ENCODE measurements at places on chromosomes 16 and 17. TPM values are rescaled to one million over a fixed set of nuclear protein-coding genes. Genes with fewer than 3 reads are reported as not detected.

The PPL gene
- total RNA-seq: 3.2 TPM

The LCAT gene
- 2.8 TPM for total RNA-seq

The NCBP3 gene
- 14.8 TPM for total RNA-seq

The PNMT gene
- total RNA-seq: 1.2 TPM

The KCNJ18 gene
- not detected for total RNA-seq

The TEX19 gene
- total RNA-seq: not detected

The LPO gene
- total RNA-seq: under 0.01 TPM

The HOXB5 gene
- total RNA-seq: under 0.01 TPM

The TLCD2 gene
- total RNA-seq: 3.4 TPM

The KRT16 gene
- total RNA-seq: not detected

The NPIPA3 gene
- total RNA-seq: 0.11 TPM

The SLC35G6 gene
- not detected for total RNA-seq

The CETP gene
- total RNA-seq: 41.9 TPM

The TBC1D3I gene
- not detected for total RNA-seq

The ATMIN gene
- 33.8 TPM for total RNA-seq

The ANKRD40CL gene
- not detected for total RNA-seq

The CIAO3 gene
- 30.9 TPM for total RNA-seq

The CLDN6 gene
- not detected for total RNA-seq

The SLC52A1 gene
- under 0.01 TPM for total RNA-seq

The ACSM3 gene
- not detected for total RNA-seq

The SLC13A2 gene
- total RNA-seq: not detected

The ZPBP2 gene
- not detected for total RNA-seq

The SGCA gene
- not detected for total RNA-seq

The DPEP1 gene
- total RNA-seq: 0.34 TPM

The TBC1D26 gene
- not detected for total RNA-seq

The RHOT1 gene
- 27.6 TPM for total RNA-seq

The TMEM238L gene
- not detected for total RNA-seq

The NCOR1 gene
- total RNA-seq: 95.4 TPM

The SBK1 gene
- total RNA-seq: under 0.01 TPM

The SLC6A2 gene
- 0.11 TPM for total RNA-seq

The TRAP1 gene
- total RNA-seq: 66.7 TPM

The TBC1D3 gene
- total RNA-seq: not detected

The C16orf89 gene
- total RNA-seq: not detected

The C1QTNF1 gene
- 10.5 TPM for total RNA-seq

The CCL8 gene
- total RNA-seq: not detected

The SDR42E2 gene
- total RNA-seq: 0.43 TPM

The FBXO39 gene
- 24.9 TPM for total RNA-seq

The FAM171A2 gene
- total RNA-seq: 5.0 TPM

The WFDC1 gene
- total RNA-seq: not detected

The SYCE1L gene
- 2.8 TPM for total RNA-seq

The PPP1R27 gene
- total RNA-seq: not detected

The TMIGD1 gene
- not detected for total RNA-seq

The CNTNAP4 gene
- not detected for total RNA-seq

Measured in dermis lymphatic vessel endothelial cell (primary cell).